Activated naive CD4-positive, alpha-beta T cell treated with anti-CD3 and anti-CD28 coated beads for 36 hours (primary cell): ENCODE measurements at places on chromosomes 11 and 22. TPM values are rescaled to one million over a fixed set of nuclear protein-coding genes. Genes with fewer than 3 reads are reported as not detected.
A peak's percentile ranks its signal among the peaks of the same experiment; 100 is the strongest.

DNA sequence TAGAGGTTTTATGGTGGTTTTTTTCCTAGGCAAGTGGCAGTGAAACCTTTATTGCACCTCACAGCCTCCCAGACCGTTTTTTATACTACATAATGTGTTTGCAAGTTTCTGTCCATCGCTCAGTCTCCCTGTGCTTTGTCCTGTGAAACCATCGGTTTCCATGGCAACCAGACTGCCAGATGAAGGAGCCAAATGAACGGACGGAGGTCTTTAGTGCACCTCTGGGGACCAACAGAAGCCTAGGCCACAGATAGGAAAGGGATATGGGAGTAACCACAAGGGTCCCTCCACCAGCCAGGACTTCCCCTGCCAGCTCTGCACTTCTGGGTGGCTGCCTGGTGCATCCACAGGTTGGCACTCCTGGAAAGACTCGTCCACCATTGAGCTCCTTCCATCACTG lies 165.0 kb downstream of the CHST1 start:
- H3K27me3 ChIP-seq = peaks cover 19% of the 10 kb centered on the region
- H3K27ac ChIP-seq = no peak overlapping the region
- H3K4me3 ChIP-seq = no peak overlapping the region
- no peaks in the 10 kb centered on the region for H3K4me1 ChIP-seq

GRCh38 chr22:30392661-30393321 lies 4.0 kb upstream of the SEC14L2 start:
- H3K4me1 ChIP-seq = peaks cover 33% of the 10 kb centered on the region
- no peak overlapping the region for H3K4me3 ChIP-seq
- no peak for DNase-seq

- no peak for DNase-seq
- peak overlapping the region; percentile 56 for H3K4me3 ChIP-seq
- peaks cover 17% of the 10 kb centered on the region for H3K36me3 ChIP-seq
- H3K4me1 ChIP-seq = peaks cover 64% of the 10 kb centered on the region
- H3K27me3 ChIP-seq = no peaks in the 10 kb centered on the region
- H3K27ac ChIP-seq = peak overlapping the region; percentile 85
Measured at GRCh38 chr22:37299969-37300509, 17.7 kb downstream of the CYTH4 start.

DNA sequence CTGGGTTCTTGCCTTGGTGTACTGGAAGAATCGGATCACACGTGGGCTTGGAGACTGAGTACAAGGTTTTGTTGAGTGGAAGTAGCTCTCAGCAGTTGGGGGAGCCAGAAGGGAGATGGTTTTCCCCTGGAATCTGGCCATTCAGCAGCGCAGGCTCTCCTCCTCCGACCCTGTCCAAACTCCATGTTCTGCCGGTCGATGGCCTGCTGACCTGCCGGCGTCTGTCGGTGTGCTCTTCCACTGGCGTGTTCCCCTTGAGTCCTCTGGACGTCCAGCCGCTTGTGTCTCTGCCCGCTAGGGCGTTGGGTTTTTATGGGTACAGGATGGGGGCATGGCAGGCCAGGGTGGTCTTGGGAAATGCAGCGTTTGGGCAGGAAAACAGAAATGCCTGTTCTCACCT lies 38.5 kb upstream of the SLN start:
- no peaks in the 10 kb centered on the region for H3K4me1 ChIP-seq
- H3K27ac ChIP-seq = no peak overlapping the region
- no peak overlapping the region for H3K4me3 ChIP-seq
- H3K36me3 ChIP-seq = no peaks in the 10 kb centered on the region

DNA sequence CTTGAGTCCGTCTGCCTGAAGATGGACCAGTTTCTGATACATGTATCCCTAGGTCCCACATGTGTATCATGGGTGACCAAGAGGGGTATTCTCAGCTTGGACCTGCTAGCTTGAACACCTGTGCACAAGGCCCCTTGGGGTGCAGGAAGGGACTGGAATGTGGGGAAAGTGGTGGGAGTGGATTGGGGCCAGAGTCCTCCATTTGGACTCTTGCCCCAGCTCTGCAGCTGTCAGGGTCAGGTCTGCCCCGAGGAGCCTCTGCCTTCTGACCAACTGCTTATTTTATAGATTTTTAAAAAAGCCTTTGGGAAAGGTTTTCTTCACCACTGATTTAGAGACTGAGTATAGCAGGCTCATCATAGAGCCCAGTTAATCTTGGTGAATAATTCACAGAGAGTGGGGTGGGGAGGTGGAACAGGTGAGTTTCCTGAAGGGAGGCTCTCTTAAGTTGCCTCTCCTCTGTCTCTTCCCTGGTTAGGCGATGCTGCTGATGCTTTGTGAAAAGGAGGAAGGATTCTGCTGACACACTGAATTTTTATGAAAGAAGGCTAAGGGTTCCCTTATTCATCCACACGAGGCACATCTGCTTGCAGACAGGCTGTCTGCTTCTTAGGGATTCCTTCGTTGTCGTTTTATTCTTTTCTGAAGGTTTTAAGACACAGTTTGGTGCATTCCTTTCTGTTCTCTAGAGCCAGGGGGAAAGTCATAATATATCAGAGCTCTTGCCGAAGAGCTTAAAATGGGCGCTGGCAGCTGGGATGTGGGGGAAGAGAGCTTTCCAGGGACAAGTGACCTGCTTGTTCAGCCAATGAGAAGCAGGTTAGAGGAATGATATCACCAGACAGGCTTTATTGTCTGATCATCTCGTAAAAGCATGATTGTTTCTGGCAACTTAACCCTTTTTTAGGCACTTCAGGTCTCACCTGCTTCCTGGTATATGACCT lies 19.9 kb downstream of the TRIM44 start:
- H3K4me1 ChIP-seq = peaks cover 41% of the 10 kb centered on the region
- H3K4me3 ChIP-seq = no peak overlapping the region
- peaks cover 10% of the 10 kb centered on the region for H3K36me3 ChIP-seq
- no peak overlapping the region for H3K27ac ChIP-seq

GRCh38 chr22:26308467-26308866 lies 120.6 kb upstream of the ASPHD2 start:
- peaks cover 18% of the 10 kb centered on the region for H3K27me3 ChIP-seq
- H3K36me3 ChIP-seq = no peaks in the 10 kb centered on the region
- no peak overlapping the region for H3K27ac ChIP-seq

DNA sequence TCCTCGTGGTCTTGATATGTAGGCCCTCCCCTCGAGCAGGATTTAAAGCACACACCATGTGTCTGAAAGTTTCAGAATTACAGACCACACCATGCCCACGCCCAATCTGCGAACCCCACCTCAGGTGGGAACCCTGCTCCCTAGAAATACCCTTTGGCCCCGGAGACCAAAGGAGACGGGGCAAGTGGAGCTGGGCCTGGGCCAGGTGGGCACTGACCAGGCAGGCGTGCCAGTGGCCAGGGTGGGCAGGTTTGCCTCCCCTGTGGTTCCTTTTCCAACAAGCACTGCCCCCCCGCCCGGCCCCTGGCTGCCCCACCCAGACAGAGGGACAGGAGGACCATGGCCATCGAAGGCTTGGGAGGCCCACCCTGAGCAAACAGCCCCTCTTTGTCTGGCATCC lies 400.4 kb downstream of the TBC1D22A start:
- no peaks in the 10 kb centered on the region for H3K4me1 ChIP-seq
- no peak overlapping the region for H3K27ac ChIP-seq
- DNase-seq = no peak

GRCh38 chr22:20173246-20173645 lies 22.4 kb upstream of the CCDC188 start:
- no peaks in the 10 kb centered on the region for H3K27me3 ChIP-seq
- no peak overlapping the region for H3K4me3 ChIP-seq
- no peaks in the 10 kb centered on the region for H3K4me1 ChIP-seq
- H3K36me3 ChIP-seq = no peaks in the 10 kb centered on the region

GRCh38 chr11:25710975-25711374 lies 621.0 kb upstream of the ANO3 start:
- H3K36me3 ChIP-seq = no peaks in the 10 kb centered on the region
- no peaks in the 10 kb centered on the region for H3K4me1 ChIP-seq
- H3K4me3 ChIP-seq = no peak overlapping the region

DNA sequence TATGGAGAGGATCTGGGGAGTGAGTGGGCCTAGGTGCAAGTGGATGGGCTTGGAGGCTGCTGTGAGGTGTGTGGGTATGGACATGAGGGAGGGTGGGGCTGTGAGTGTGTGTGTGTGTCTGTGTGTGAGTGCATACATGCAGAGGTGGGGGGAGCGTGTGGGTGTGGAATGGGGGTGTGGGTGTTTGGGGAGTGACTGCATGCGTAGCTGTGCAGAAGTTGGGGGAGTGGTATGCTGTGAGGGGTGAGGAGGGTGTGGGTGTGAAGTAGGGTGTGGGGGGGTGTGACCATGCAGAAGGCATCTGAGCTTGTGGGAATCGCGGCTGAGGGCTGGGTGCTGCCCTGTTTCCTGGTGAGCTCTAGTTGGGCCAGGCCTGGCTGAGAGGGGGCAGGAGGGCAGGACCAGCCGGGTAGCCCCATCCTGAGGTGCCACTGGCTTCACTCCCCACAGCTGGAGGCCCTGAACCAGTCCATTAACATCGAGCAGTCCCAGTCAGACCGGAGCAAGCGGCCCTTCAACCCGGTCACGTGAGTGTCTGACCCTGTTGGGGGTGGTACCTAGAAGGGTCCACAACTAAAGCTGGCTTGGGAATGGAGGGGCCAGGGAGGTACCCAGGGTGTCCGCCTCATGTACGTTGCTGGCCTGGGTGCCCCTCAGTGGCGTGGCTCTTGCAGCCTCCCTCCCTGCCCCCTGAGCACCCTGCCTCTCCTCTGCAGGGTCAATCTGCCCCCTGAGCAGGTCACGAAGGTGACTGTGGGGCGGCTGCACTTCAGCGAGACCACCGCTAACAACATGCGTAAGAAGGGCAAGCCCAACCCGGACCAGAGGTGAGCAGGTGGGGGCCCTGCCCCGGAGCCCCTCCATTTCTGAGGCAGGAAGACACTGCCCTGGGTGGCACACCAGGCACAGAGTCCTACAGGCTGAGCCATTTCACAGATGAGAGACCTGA lies 16.5 kb downstream of the TMEM258 start:
- H3K4me3 ChIP-seq = no peak overlapping the region
- no peak overlapping the region for H3K27ac ChIP-seq
- peaks cover 14% of the 10 kb centered on the region for H3K4me1 ChIP-seq
- H3K36me3 ChIP-seq = no peaks in the 10 kb centered on the region
- DNase-seq = no peak
- peaks cover 3% of the 10 kb centered on the region for H3K27me3 ChIP-seq

- H3K27ac ChIP-seq = no peak overlapping the region
Measured at GRCh38 chr22:50218153-50218995, 17.6 kb downstream of the SELENOO start.

- H3K36me3 ChIP-seq = no peaks in the 10 kb centered on the region
- peaks cover 54% of the 10 kb centered on the region for H3K27me3 ChIP-seq
- DNase-seq = no peak
- H3K27ac ChIP-seq = no peak overlapping the region
Measured at GRCh38 chr11:131910523-131911387, 540.3 kb downstream of the NTM start.

DNA sequence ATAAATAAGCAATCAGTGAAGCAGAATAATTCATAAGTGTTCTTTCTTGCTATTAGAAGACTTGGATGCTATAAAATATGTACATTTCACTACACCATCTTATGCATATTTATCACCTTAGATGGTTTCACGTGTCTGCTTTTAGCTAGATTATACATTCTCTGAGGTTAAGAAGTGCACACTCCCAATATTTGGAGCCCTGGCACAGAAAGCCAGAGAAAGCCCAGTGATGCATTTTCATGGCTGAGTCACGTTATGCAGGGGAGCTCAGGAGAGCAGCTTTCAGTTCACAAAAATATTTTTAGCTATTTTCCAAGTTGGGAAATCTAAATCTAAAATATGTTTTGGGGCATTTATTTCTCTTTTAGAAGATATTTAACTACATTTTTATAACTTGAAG lies 5.1 kb upstream of the TP53AIP1 start:
- H3K27ac ChIP-seq = no peak overlapping the region
- no peak for DNase-seq
- peaks cover 4% of the 10 kb centered on the region for H3K27me3 ChIP-seq
- no peaks in the 10 kb centered on the region for H3K4me1 ChIP-seq
- H3K4me3 ChIP-seq = no peak overlapping the region

GRCh38 chr11:25928076-25928475 lies 403.9 kb upstream of the ANO3 start:
- no peak overlapping the region for H3K4me3 ChIP-seq
- H3K27me3 ChIP-seq = no peaks in the 10 kb centered on the region
- H3K27ac ChIP-seq = no peak overlapping the region
- no peaks in the 10 kb centered on the region for H3K4me1 ChIP-seq

DNA sequence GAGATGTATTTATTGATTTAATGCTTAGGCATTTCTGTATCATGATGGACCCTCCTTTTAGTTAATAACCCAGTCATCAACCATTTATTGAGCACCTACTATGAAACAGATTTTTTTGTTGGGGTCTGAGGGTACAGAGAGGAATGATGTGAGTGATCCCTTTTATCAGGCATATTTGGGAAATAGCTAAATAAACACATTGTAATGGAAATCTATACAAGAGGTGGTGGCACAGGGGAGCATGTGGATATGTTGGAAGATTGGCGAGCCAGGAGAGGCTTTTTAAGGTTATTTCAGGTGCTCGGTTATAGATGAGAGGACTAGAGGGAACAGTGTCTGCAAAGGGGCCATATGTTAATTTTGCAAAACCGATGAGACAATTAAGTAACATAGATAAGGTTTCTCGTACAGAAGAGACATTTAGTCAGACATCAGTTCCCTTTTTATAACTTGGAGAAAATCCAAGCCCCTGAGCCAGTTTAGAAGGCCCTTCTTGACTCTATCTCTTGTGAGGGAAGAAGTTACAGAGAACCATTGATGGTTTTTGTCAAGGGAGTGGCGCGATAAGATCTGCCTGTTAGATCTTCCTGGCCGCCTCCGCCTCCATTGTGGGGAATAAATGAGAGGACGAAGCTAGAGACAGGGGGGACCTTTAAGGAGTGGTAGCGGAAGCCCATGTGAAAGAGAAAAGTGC lies 2.0 kb downstream of the ATXN10 start:
- no peak overlapping the region for H3K27ac ChIP-seq
- no peaks in the 10 kb centered on the region for H3K27me3 ChIP-seq
- H3K36me3 ChIP-seq = peaks cover 10% of the 10 kb centered on the region
- DNase-seq = no peak

- no peak overlapping the region for H3K4me3 ChIP-seq
- H3K27me3 ChIP-seq = no peaks in the 10 kb centered on the region
- H3K36me3 ChIP-seq = no peaks in the 10 kb centered on the region
Measured at GRCh38 chr11:110522471-110522870, 92.7 kb downstream of the FDX1 start.

DNA sequence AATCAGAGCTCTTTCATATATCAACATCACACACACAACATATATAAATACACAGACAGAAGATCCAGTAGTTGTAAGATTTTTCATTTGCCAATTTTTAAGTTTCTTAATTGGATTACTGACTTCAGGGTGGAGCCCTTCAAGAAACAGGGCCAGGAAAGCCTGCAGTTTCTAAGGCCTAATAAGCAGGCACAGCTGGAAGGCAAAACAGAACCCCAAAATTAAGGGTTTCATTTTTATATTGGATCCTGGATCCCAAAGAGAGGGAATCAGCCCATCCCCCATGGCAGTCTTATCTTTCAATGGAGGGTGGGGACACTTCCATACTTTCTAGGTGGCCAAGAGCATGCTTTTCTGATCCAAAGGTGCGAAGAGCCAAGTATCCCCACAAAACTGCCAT lies 4.7 kb upstream of the C1QTNF6 start:
- no peak overlapping the region for H3K27ac ChIP-seq
- no peaks in the 10 kb centered on the region for H3K27me3 ChIP-seq
- H3K4me3 ChIP-seq = no peak overlapping the region

The KCNA4 gene
- not detected for total RNA-seq
